ENCODE measurements at places on chromosomes 3 and 15.

- DNase-seq, result no peak
Observed at GRCh38 chr15:57335719-57336118, 40.6 kb upstream of the CGNL1 start.

GRCh38 chr3:39519103-39519502, 51.6 kb downstream of the MOBP start:
- no peak for DNase-seq

DNA sequence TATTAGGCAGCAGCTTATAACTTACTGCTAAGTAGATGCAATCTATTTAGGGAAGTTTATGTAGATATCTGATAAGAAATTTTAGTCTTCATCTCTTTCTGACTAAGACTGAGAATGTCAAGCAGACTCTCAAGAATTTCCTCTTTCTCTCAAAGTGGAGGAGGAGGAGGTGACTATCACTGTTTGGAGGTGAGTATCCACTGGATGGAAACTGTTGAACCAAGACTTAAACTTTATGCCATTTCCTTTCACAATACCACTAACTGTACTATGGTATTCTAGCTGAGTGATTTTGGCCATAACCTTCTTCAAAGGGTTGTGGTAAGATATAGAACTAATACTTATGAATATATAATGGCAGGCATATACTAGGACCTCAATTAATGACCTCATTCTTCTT, 64.6 kb downstream of the TPRG1 start:
- no peak for DNase-seq

DNA sequence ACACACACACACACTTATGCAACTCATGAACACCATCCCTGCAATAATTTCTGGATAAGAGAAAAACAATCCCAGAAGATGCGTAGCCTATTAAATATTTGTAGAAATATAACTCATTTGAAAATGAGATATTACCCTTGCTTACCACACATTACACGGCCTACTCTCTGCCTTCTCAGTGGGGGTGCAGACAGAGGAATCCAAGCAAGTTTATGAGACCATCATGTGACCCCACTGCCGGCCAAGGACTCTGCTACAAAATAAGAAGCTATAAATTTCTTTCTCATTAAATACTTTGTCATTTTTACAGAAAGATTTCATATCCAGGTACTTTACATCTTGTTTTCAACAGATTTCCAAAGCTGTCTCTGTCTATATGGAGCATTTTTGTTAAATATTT, 286.3 kb downstream of the ZNF385D start:
- DNase-seq, result no peak

DNA sequence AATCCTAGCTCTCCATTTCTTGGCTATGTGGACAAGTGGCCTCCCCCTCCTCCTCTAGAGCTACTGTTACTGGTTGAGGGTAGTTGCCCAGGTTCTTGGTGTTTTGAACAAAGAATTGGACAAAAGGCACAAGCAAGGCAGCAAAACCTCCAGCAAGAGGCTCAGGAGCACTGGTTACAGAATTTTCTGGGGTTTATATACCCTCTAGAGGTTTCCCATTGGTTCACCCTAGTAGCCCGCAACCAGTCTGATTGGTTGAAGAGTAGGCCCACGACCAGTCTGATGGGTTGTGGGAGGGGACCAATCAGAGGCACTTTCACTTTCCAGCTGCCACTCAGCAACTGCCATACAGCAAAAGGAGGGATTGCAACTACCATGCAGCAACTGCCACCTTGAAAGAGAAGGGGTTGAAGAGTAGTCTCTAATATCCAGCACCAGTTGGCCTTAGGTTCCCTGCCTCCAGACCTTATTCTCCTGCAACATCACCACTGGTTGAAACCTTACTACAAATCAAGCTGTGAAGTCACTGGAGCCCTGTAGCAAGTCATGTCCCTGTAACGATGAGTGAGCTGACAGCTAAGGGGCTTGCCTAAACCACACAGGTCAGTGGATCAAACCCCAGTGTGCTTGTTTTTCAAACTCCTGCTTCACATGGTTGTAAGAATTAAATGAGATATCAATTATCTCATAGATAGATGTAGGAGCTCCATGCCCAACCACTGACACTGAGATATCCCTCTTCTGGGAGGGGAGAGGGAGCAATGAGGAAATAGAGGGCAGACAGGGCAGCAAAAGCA, 2.9 kb upstream of the C15orf39 start:
- DNase-seq, result peak; percentile 37

All from activated T-cell treated with anti-CD3 and anti-CD28 coated beads, Interleukin-2, amount 50 U/mL, for 72 hours (primary cell).